ENCODE measurements at places on chromosomes 3 and 15. TPM values are rescaled to one million over a fixed set of nuclear protein-coding genes. Genes with fewer than 3 reads are reported as not detected.

GOLGA6A gene
- total RNA-seq: not detected

CHRD gene
- total RNA-seq: not detected

KLHL25 gene
- total RNA-seq: 6.9 TPM

DNA sequence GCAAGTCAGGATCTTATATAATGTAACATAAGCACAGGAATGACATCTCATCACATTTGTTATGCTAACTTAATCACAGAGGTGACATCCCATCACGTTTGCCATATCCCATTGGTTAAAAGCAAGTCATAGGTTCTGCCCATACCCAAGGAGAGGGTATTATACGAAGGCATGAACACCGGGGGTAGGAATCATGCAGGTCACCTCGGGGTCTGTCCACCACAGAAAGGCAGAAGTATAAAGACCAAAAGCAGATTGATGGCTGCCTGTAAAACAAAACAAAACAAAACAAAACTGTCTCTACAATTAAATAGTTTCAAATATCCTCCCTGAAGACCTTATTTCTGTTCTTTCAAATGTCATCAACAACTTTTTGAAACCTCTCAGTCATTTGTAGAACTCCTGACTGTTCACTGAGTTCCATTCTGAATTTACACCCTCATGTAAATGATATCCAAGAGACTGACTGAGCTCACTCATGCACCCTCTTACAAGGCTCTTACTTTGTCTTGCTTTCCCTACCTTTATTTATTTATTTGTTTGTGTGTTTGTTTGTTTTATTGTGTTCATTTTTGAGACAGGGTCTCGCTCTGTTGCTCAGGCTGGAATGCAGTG, 22.7 kb upstream of the ZNF639 start:
- H3K4me3 ChIP-seq: no peak overlapping the region
- H3K27me3 ChIP-seq: peaks cover 23% of the 10 kb centered on the region
- peaks cover 3% of the 10 kb centered on the region for H3K4me1 ChIP-seq
- no peak overlapping the region for H3K27ac ChIP-seq

- no peak for DNase-seq
- no peaks in the 10 kb centered on the region for H3K4me1 ChIP-seq
- H3K27me3 ChIP-seq: no peaks in the 10 kb centered on the region
- no peak overlapping the region for H3K4me3 ChIP-seq
These were observed 123.2 kb downstream of the MAGI1 start for GRCh38 chr3:65915477-65915876.

- H3K27ac ChIP-seq: peak overlapping the region; percentile 83
- H3K36me3 ChIP-seq: no peaks in the 10 kb centered on the region
- peak overlapping the region; percentile 47 for H3K4me3 ChIP-seq
- H3K4me1 ChIP-seq: peaks cover 26% of the 10 kb centered on the region
These were observed 148.8 kb upstream of the TBL1XR1 start for GRCh38 chr3:177345973-177346503.

DNA sequence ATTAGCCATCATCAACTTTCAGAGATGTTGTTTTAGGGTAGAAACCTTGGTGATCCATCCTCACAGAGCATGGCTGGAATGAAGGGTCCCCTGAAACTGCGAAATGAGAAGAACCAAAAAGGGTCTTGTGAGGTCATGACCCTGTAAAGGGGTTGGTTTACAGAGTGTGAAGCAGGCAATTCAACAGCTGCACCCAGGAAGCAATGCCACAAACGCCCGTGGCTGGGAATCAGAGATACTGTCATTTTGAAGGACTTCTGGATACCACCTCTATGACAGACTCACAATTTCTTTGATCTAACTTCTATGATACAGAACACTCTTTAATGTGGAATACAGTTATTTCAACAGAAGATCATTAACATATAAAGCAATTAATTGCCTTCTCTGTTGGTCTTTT, 79.1 kb downstream of the GREM1 start:
- H3K27ac ChIP-seq: no peak overlapping the region
- no peaks in the 10 kb centered on the region for H3K4me1 ChIP-seq
- H3K4me3 ChIP-seq: no peak overlapping the region
- no peak for DNase-seq
- no peaks in the 10 kb centered on the region for H3K36me3 ChIP-seq

DNA sequence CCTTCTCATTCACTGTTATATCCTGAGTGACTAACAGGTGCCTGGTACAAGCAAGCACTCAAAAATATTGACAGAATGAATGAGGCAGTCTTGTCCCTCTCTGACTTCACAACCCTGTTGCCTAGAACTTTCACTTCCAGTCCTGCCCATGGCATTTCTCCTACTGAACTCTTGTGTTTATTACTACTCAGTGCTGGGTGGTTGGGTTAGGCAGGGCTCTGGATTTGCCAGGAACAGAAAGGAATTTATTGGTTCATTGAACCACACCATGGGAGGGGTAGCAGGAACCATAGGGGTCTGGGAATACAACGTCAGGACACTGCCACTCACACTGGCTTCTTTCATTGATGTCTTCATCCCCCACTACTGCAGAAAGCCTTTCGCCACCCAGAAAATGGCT, 41.9 kb upstream of the SEMA4B start:
- H3K27ac ChIP-seq: no peak overlapping the region
- no peak overlapping the region for H3K4me3 ChIP-seq
- no peaks in the 10 kb centered on the region for H3K36me3 ChIP-seq
- H3K27me3 ChIP-seq: peaks cover 7% of the 10 kb centered on the region

DNA sequence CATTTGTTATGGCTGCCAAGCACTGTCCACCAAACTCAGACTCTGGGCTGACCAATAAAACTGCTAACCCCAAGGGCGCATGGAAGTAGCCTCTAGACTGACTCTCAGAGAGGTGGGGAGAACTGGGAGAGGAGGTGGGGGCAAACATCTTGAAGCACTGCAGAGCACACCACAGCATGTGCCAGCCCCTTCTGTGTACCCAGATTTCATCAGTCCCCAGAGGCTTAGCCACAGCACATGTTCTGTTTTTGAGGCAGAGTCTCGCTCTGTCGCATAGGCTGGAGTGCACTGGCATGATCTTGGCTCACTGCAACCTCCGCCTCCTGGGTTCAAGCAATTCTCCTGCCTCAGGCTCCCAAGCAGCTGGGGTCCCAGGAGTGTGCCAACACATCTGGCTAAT, 119.5 kb upstream of the SPATA12 start:
- H3K27ac ChIP-seq: no peak overlapping the region
- H3K27me3 ChIP-seq: no peaks in the 10 kb centered on the region

Measured in activated naive CD8-positive, alpha-beta T cell treated with anti-CD3 and anti-CD28 coated beads, Interleukin-2, amount 10 ng/mL, durations not matched to agents 7 days and 5 days (primary cell).